ENCODE measurements at places on chromosomes 3 and 15.
A peak's percentile ranks its signal among the peaks of the same experiment; 100 is the strongest.

DNA sequence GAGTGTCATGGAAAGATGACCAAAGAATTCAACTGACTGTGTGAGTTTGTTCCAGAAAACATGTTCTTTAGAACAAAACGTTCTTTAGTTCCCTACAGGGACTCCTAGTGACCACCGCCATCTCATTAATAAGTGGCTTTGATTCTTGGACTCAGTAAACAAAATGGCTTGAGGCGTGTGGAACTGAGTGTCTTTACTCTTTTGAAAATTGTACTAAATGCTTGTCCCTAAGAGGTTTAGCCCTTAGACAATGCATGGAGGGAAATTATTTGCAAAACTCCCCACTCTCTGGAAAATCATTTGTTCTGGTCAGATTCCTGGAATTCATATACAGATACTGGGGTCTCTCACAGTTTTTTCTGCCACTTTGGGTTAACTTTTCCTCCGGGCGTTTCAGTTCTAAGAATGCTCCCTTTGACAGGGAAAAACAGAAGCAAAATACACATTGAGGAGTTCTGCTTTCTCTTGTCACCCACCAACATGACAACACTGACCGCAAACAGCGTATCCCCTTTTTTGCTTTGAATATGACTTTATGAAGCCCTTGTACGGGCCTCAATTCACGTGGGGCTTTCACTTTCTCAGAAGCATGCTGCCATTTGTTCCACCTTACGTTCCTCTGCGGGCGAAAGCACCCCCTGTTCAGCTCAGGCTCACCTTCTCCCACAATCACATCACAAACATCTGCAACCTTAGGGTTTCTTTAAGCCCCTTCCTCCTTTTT, 15.3 kb upstream of the NRROS start:
- peak overlapping the region; percentile 17 for H3K27ac ChIP-seq
- no peak for DNase-seq
- peaks cover 8% of the 10 kb centered on the region for H3K4me1 ChIP-seq
- H3K27me3 ChIP-seq: no peaks in the 10 kb centered on the region
- H3K36me3 ChIP-seq: no peaks in the 10 kb centered on the region

DNA sequence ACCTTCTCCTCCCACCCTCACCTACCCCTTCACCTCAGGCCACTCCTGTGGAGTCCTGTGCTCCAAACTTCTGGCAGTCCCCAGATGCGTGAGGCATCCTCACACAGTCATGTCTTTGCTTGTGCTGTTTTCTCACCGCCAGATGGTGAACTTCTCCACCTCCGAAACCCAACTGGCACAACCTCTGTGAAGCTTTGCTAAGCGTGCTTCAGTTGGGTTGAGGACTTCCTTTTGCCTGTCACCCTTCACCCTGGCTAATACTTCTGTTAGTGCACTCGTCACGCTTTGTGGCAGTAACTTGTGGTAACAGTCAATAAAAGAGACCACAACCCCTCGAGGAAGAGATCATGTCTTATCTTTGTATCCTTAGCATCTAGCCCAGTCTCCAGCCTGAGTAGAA, 42.0 kb upstream of the SKOR1 start:
- no peaks in the 10 kb centered on the region for H3K4me1 ChIP-seq
- no peak for DNase-seq
- no peak overlapping the region for H3K4me3 ChIP-seq
- H3K27ac ChIP-seq: no peak overlapping the region
- no peaks in the 10 kb centered on the region for H3K27me3 ChIP-seq

- no peaks in the 10 kb centered on the region for H3K36me3 ChIP-seq
- no peak overlapping the region for H3K27ac ChIP-seq
- DNase-seq: no peak
- no peaks in the 10 kb centered on the region for H3K27me3 ChIP-seq
- no peak overlapping the region for H3K4me3 ChIP-seq
Observed at GRCh38 chr3:124092811-124093210, 100.9 kb upstream of the ROPN1 start.

- H3K27me3 ChIP-seq: no peaks in the 10 kb centered on the region
- DNase-seq: no peak
- no peak overlapping the region for H3K27ac ChIP-seq
- no peak overlapping the region for H3K4me3 ChIP-seq
- no peaks in the 10 kb centered on the region for H3K36me3 ChIP-seq
- H3K4me1 ChIP-seq: peaks cover 17% of the 10 kb centered on the region
Observed at GRCh38 chr3:16319307-16319706, 54.3 kb downstream of the OXNAD1 start.

DNA sequence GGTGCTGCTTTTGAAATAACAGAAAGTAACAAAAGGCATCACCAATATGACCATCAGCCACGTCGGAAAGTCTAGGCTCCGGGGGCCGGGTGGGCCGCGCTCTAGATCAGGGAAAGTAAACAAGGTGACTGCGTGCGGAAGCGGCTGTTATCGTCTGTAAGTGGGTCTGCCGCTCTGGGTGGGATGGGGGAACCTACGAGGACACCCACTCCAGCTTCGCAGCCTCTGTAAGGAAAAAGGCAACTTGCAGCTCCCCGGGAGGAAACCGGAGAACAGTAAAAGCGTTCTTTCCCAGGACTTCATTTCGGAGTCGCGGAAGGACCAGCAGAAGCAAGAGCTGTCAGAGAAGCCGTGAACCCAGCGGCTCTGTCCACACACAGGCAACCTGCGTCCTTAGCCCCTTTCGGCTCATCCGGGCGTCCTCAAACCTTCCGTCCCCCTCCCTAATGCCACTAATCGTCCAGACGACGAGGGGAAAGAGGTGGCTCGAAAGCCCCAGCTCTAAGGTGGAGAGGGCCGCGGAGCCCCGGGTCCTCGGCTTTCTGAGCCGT, 461 bp downstream of the XRN1 start:
- H3K4me1 ChIP-seq: peaks cover 49% of the 10 kb centered on the region
- peak overlapping the region; percentile 97 for H3K27ac ChIP-seq
- peak; percentile 87 for DNase-seq
- H3K4me3 ChIP-seq: peak overlapping the region; percentile 75

- no peaks in the 10 kb centered on the region for H3K27me3 ChIP-seq
- no peak overlapping the region for H3K4me3 ChIP-seq
Observed at GRCh38 chr15:88987934-88988671, 74.9 kb upstream of the MFGE8 start.
